Suprapubic skin (tissue), 4 donors: ENCODE measurements at places on chromosomes 13 and 19. TPM values are rescaled to one million over a fixed set of nuclear protein-coding genes. Genes with fewer than 3 reads are reported as not detected.

MYH14 gene
- 116 TPM for total RNA-seq

ZIC5 gene
- not detected for total RNA-seq

ONECUT3 gene
- total RNA-seq = not detected

CGB5 gene
- total RNA-seq = not detected

CFAP97D2 gene
- not detected for total RNA-seq

LRRC8E gene
- 15.2 TPM for total RNA-seq

FGF22 gene
- 5.2 TPM for total RNA-seq

LAIR2 gene
- not detected for total RNA-seq

SPRED3 gene
- total RNA-seq = 1.7 TPM

DACT3 gene
- 1.8 TPM for total RNA-seq

CBY2 gene
- total RNA-seq = not detected

GDF15 gene
- not detected for total RNA-seq

KLK12 gene
- 5.0 TPM for total RNA-seq

GRIN2D gene
- 0.83 TPM for total RNA-seq

ELSPBP1 gene
- total RNA-seq = not detected

ZNF628 gene
- total RNA-seq = 17.3 TPM

GARIN5A gene
- 5.0 TPM for total RNA-seq

OR4F17 gene
- total RNA-seq = not detected

KLK4 gene
- 0.83 TPM for total RNA-seq

IGSF23 gene
- not detected for total RNA-seq

CEACAM18 gene
- total RNA-seq = not detected

EGLN2 gene
- 31.5 TPM for total RNA-seq

SMAD9 gene
- total RNA-seq = 0.98 TPM

IZUMO1 gene
- total RNA-seq = 0.45 TPM

PRSS57 gene
- not detected for total RNA-seq

KBTBD7 gene
- total RNA-seq = 4.5 TPM
